HCT116 (cell line): ENCODE measurements at places on chromosomes 7 and 10. TPM values are rescaled to one million over a fixed set of nuclear protein-coding genes. Genes with fewer than 3 reads are reported as not detected.

DNA sequence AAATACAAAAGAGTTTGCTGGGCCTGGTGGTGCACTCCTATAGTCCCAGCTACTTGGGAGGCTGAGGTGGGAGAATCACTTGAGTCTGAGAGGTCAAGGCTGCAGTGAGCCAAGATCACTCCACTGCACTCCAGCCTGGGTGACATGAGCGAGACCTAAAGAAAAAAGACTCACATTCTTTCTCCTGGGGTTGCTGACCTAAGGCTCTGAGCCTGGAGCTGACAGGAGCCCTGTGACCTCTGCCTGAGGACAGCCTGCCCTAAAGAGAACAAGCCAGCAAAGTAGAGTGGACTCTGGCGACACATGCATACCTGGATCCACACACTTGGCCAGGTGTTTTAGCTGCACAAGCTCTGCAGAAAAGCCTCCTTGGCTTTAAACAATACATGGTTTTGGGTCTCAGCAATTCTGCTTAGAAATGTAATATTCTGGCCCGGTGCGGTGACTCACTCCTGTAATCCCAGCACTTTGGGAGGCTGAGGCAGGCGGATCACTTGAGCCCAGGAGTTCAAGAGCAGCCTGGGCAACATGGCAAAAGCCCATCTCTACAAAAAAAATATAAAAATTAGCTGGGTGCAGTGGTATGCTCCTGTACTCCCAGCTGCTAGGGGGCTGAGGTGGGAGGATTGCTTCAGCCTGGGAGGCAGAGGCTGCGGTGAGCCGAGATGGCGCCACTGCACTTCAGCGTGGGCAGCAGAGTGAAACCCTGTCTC, 58.4 kb downstream of the TMEM209 start:
- no peak for DNase-seq
- no peak overlapping the region for H3K4me3 ChIP-seq
- peaks cover 18% of the 10 kb centered on the region for H3K4me1 ChIP-seq
- H3K36me3 ChIP-seq, result no peaks in the 10 kb centered on the region

- DNase-seq, result no peak
- no peak within 1 kb of the TSS for H3K4me3 ChIP-seq
- peaks cover 8% of the 10 kb centered on the region for H3K36me3 ChIP-seq
- H3K27ac ChIP-seq, result no peak within 1 kb of the TSS
These were observed at the start of gene HOXA5 for GRCh38 chr7:27143023-27143949. HOXA5 (minus strand) TSS chr7:27143681; CDS start chr7:27143607, 74 bp downstream.

Gene WNT8B
- not detected for total RNA-seq

- H3K27ac ChIP-seq, result no peak overlapping the region
- H3K27me3 ChIP-seq, result no peaks in the 10 kb centered on the region
- no peak for DNase-seq
- H3K4me1 ChIP-seq, result no peaks in the 10 kb centered on the region
- H3K4me3 ChIP-seq, result no peak overlapping the region
- no peaks in the 10 kb centered on the region; the same call in 1 of the 2 replicates for H3K36me3 ChIP-seq
These were observed 17.7 kb downstream of the WDR91 start for GRCh38 chr7:135193615-135194081.

DNA sequence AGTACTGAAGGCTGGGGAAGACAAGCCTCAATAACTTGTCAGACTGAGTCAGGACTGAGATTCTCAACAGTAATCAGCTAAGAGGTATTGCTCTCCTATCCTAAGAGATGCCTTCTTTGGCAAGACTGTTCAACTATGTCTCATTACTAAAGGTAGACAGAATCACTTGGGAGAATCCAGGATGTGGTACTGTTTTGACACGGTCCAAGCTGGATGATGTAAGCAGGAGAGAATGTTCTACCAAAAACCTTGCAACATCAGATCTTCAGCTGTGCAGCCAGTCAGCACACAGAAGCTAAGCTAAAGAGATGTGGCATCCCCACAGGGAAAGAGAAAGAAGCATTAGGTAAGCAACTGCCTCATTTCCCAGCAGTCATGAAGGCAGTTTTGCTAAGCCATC, 391.4 kb downstream of the NRG3 start:
- H3K4me1 ChIP-seq, result no peaks in the 10 kb centered on the region
- H3K4me3 ChIP-seq, result no peak overlapping the region
- H3K27me3 ChIP-seq, result no peaks in the 10 kb centered on the region
- H3K36me3 ChIP-seq, result no peaks in the 10 kb centered on the region

Gene MAT1A
- total RNA-seq, result 1.6 TPM

Gene GIMAP1
- total RNA-seq, result 0.10 TPM

DNA sequence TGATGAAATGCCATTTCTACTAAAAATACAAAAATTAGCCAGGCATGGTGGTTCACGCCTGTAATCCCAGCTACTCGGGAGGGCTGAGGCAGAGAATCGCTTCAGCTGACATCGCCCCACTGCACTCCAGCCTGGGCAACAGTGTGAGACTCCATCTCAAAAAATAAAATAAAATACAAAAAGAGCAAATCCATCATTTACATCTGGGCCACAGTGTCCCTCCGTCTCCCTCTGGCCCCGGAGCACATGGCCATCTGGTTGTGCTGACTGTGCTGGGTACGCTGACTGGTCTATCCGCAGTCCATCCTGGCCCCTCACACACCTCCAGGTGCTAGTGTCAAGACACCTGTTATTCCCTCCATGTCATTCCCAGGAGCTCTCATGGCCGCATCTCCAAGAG, 42.1 kb downstream of the KCNH2 start:
- H3K36me3 ChIP-seq, result no peaks in the 10 kb centered on the region
- no peaks in the 10 kb centered on the region for H3K4me1 ChIP-seq
- H3K4me3 ChIP-seq, result no peak overlapping the region

Gene KCNH2
- 9.7 TPM for total RNA-seq

GRCh38 chr10:69216577-69217118, 3.5 kb upstream of the HKDC1 start:
- DNase-seq, result no peak
- peaks cover 31% of the 10 kb centered on the region for H3K4me1 ChIP-seq
- no peaks in the 10 kb centered on the region for H3K36me3 ChIP-seq
- no peak overlapping the region for H3K4me3 ChIP-seq
- no peak overlapping the region; the same call in 1 of the 2 replicates for H3K27ac ChIP-seq
- H3K27me3 ChIP-seq, result no peaks in the 10 kb centered on the region

- no peaks in the 10 kb centered on the region for H3K4me1 ChIP-seq
- H3K4me3 ChIP-seq, result no peak overlapping the region
- H3K27me3 ChIP-seq, result no peaks in the 10 kb centered on the region
- H3K36me3 ChIP-seq, result no peaks in the 10 kb centered on the region
These were observed 129.3 kb upstream of the PHYHIPL start for GRCh38 chr10:59047180-59047579.

DNA sequence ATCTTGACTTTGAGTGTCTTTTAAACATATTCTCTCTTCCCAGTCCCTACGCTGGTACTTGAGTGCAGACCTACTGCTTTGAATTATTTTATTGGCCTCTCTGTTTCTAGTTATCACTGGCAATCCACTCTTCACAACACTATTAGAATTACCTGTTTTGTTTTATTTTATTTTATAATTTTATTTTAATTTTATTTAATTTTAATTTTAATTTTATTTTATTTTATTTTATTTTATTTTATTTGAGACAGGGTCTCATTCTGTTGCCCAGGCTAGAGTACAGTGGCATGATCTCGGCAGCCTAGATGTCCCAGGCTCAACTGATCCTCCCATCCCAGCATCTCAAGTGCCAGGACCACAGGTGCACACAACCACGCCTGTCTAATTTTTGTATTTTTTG, 6.8 kb downstream of the STK17A start:
- H3K36me3 ChIP-seq, result no peaks in the 10 kb centered on the region
- peaks cover 4% of the 10 kb centered on the region; the same call in 1 of the 2 replicates for H3K4me1 ChIP-seq
- no peak overlapping the region for H3K4me3 ChIP-seq

Gene SH2D4B
- 0.22 TPM for total RNA-seq

Gene UNC5B
- 22.0 TPM for total RNA-seq

DNA sequence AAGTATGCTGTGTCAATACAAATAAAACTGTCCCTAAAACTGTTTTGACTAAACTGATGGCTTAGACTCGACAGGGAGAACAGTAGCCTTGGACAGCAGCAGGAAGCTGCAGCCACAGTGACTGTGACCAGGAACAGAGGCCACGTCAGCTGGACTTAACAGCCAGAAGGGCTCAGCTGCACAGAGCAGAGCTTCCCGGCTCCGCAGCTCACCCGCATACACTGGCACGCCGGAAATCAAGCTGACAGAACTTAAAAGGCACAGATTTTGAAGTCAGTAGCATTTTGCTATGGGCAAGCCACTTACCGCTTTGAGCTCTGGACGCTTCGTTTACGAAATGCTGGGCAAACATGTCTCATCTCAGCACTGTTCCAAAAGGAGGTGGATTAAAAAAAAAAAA, 769.7 kb upstream of the AUTS2 start:
- H3K27ac ChIP-seq, result no peak overlapping the region
- H3K27me3 ChIP-seq, result no peaks in the 10 kb centered on the region
- no peak overlapping the region for H3K4me3 ChIP-seq

DNA sequence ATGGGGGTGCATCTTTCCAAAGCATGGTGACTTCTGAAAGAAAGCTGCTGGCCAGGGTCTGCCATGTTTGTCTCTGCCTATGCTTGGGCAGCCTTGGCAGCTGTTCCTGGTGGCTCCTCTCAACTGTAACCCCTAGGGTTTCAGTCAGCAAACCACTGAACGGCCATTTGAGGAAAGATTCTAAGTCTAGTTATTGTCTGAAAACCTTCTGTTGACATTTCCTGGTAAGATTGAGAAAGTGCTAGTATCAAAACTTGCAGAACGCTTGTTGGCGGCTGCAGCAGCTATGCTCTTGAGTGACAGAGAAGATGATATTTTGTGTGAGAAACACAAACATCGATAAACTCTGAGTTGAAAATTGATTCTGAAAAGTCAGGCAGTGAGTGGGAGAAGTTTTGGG, 523.1 kb downstream of the LRMDA start:
- no peaks in the 10 kb centered on the region for H3K27me3 ChIP-seq
- no peak overlapping the region for H3K4me3 ChIP-seq
- H3K4me1 ChIP-seq, result peaks cover 5% of the 10 kb centered on the region
- no peak overlapping the region for H3K27ac ChIP-seq
- no peaks in the 10 kb centered on the region for H3K36me3 ChIP-seq

Gene OGDHL
- total RNA-seq, result 16.3 TPM

GRCh38 chr10:129416956-129417765, 49.9 kb upstream of the MGMT start:
- H3K4me1 ChIP-seq, result no peaks in the 10 kb centered on the region
- no peak for DNase-seq
- H3K27me3 ChIP-seq, result peaks cover 20% of the 10 kb centered on the region; the same call in 1 of the 2 replicates
- no peaks in the 10 kb centered on the region for H3K36me3 ChIP-seq

Gene CHST3
- total RNA-seq, result 10.6 TPM

GRCh38 chr10:52805414-52806285, 33.1 kb upstream of the MBL2 start:
- no peaks in the 10 kb centered on the region for H3K27me3 ChIP-seq
- no peak overlapping the region for H3K27ac ChIP-seq
- no peak overlapping the region for H3K4me3 ChIP-seq

GRCh38 chr7:38629651-38630510, 1.3 kb downstream of the AMPH start:
- H3K27ac ChIP-seq, result no peak overlapping the region
- no peak for DNase-seq
- H3K4me1 ChIP-seq, result no peaks in the 10 kb centered on the region
- no peak overlapping the region for H3K4me3 ChIP-seq

- no peaks in the 10 kb centered on the region for H3K27me3 ChIP-seq
- H3K4me1 ChIP-seq, result peaks cover 22% of the 10 kb centered on the region
- no peak for DNase-seq
- no peak overlapping the region for H3K4me3 ChIP-seq
- H3K27ac ChIP-seq, result no peak overlapping the region
- no peaks in the 10 kb centered on the region for H3K36me3 ChIP-seq
These were observed 29.8 kb downstream of the ZMIZ1 start for GRCh38 chr10:79098596-79099015.
